ENCODE measurements at places on chromosomes 16 and 17. TPM values are rescaled to one million over a fixed set of nuclear protein-coding genes. Genes with fewer than 3 reads are reported as not detected.

The GRAPL gene
- polyA plus RNA-seq: 1.2 TPM

The MT1H gene
- polyA plus RNA-seq: not detected

The SLC12A3 gene
- not detected for polyA plus RNA-seq

The GRIN2A gene
- not detected for polyA plus RNA-seq

The C16orf96 gene
- polyA plus RNA-seq: not detected

The MARVELD3 gene
- polyA plus RNA-seq: not detected

The RBFOX1 gene
- polyA plus RNA-seq: not detected

The VMO1 gene
- not detected for polyA plus RNA-seq

The TSPOAP1 gene
- polyA plus RNA-seq: 0.43 TPM
